ENCODE measurements at places on chromosomes 11 and 22.

GRCh38 chr11:46741600-46742484, 22.8 kb downstream of the F2 start:
- DNase-seq: no peak

- no peak for DNase-seq
These were observed at the start of gene APOBEC3A for GRCh38 chr22:38957046-38957770. APOBEC3A (plus strand) TSS chr22:38957609; CDS start chr22:38957692, 83 bp downstream.

DNA sequence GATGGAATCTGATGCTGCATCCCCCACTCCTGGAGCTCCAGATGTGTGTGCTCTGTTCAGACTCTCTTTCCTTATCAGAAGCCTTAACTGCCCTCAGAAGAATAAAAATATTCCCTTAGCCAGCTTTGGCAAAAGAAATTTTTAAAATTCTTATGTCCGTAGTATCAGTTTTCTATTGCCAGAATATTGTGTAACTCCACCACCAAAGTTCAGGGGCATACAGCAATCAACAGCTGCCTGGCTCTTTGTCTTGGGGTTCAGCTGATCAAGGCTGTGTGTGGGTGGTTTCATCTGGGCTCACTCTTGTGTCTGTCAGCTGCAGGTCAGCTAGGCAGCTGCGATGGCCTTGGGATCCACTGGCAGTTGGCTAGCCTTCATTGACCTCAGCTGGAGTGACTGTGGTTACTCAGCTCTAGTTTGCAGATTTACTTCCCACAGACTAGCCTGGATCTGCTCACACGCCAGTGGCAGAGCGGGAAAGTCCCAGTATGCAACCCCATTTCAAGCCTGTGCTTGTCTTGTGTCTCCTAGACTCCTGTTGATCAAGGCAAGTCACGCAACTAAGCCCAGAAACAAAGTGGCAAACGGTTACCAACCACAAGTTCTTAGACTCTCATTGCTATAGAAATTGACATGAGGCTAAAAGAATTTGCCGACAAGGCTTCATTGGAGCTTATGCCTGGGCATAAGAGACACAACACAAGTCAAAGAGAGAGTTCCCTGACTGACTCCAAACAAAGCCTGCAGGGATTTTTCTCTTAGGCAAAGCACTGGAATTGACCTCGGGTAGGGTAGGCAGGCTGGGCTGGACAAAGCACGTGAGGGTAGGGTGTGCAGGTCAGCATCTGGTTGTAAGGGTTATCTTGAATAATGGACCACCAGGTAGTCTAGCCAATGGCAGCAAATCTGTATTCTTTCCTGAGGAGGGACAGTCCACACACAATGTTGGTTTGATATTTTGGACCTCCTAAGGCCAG, 7.5 kb downstream of the TMEM138 start:
- no peak for DNase-seq

GRCh38 chr11:35010654-35011053, 94.2 kb downstream of the PDHX start:
- DNase-seq: no peak

DNA sequence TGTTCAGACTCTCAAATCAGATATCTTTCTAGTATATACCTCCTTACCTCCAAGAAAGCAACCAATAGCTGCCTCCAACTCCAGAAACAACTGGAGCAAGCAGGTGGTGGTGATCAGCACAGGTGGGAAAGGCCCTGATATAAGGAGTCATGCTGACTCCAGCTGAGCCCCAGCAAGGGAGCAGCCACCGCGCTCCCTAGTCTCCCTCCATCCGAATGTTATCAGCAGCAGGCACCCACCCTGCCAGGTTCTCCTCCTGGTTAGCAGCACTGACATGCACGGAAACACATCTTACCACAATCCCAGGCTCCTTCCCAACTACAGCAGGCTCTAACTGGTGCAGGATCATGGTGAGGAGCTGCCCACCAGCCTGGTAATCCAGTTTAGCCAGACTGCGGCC, 18.5 kb upstream of the STK33 start:
- no peak for DNase-seq

DNA sequence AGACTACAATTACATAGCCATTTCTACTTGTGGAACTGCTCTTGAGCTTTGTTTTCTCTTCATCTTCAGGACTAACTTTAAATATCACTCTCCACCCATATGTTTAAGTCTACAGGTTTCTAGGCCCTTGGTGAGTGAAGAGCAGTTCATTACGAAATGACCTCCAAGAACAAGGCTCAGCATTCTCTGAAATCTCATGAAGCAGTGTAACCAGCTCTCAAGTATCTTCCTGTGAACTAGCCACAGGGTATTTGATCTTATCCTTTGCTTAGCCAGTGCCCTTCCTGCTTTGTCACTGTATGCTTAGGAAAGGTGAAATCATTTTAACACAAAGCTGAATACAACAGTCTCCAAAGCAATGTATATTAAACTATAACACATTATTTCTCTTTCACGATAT, 20.4 kb upstream of the LYVE1 start:
- DNase-seq: no peak

- DNase-seq: no peak
These were observed 92.6 kb downstream of the ENTHD1 start for GRCh38 chr22:39800790-39801520.

Data from stimulated activated CD4-positive, alpha-beta T cell treated with anti-CD3 and anti-CD28 coated beads, TNF-alpha, amount 100 ng/mL, for 48 hours (primary cell).